Stimulated activated CD4-positive, alpha-beta T cell treated with anti-CD3 and anti-CD28 coated beads, Interleukin-4, amount 100 ng/mL, for 24 hours (primary cell): ENCODE measurements at places on chromosomes 16 and 17.

DNA sequence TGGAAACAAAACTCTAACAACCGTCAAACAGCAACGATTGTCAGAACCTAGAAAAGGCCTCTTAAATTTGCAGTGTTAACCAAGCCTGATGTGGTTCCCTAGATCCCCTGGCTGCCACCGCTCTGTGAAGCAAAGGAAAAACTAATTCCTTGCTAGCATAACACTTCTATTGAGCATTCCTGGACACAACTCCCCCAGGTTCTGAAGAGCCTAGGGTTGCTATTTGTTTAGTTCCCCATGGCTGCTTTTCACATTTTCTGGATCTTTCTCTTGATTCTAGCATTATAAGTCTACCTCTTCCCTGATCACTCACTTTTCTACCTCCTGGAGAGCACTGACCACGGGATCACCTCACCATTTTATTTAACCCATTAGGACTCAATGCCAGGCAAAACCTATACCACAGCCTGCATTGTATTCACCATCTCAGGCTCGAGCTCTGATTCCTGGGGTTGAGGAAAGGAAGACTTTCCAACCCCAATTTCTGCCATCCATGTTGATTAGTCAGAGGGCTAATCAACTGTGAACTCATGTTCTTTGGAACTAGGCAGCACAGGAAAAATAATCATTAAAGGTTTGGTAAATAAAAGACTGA, 692 bp upstream of the KCNJ16 start:
- DNase-seq = no peak

DNA sequence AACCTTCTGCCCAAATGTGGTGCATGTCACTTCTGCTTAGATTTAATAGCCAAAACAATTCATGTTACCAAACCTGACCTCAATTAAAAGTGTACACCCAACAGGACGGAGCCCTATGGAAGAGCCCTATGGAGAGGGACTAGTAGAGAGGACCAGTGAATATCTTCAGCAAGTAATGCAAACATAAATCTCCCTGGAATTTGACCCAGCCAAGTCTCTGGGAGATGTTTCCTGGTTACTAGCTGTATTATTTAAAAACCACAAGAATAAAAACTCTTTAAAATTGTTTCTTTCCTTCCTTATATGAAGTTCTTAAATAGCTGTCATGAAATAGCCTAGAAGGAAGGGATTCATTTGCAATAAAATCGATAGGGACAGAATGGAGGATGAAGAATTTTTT, 255.8 kb downstream of the CDH11 start:
- no peak for DNase-seq

- DNase-seq = no peak
Measured at GRCh38 chr17:78442648-78443218, 64.3 kb downstream of the PGS1 start.

DNA sequence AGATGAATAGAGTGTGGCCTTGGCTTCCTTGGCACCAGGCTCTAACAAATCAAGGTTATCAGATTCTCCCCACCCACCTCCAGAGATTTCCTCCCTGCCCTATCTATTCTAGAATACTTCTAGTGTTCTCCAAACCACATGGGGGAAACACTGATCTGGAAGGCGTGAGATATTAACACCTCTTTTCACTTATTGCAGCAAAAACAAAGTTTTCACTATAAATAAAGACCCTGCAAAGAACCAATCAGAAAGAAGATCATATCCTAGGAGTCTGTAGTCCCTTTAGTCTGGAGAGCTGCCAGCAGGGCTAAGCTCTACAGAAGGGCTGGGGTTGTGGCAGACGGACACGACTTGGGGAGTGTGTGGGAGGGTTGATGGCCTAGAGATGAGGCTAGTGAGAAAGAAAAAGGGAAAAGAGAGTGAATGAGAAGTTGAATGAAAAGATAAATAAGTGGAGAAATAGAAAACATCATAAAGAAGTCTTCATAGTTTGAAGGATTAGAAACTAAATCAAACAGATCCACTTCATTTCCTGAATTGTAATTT, 8.6 kb upstream of the SKAP1 start:
- no peak for DNase-seq

DNA sequence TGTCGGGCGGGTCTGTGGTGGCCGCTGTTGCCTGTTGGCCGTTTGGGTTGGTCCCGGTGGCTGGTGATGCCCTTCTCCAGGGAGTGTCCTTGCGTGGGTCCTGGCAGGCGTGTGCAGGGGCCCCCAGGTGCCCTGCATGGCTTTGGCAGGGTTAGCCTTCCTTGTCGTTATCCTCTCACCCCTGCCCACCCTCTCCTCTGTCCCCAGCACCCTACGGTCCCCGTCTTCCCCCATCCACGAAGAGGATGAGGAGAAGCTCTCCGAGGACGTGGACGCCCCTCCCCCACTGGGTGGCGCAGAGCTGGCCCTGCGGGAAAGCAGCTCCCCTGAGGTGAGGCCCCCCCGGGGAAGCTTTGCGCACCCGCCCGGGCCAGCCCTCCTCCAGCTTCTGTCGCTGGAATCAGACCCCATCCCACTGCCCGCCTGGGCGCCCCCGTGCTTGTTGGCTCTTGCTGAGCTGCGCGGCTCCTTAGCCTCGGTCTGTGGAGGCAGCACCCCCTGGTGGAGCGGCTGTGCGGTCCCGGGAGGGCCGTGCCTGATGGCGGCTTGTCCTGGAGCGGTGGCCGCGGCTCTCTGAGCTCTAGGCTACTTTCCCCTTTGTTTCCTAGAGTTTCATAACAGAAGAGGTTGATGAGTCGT, 10.6 kb upstream of the NUDT16L1 start:
- peak; percentile 39 for DNase-seq

DNA sequence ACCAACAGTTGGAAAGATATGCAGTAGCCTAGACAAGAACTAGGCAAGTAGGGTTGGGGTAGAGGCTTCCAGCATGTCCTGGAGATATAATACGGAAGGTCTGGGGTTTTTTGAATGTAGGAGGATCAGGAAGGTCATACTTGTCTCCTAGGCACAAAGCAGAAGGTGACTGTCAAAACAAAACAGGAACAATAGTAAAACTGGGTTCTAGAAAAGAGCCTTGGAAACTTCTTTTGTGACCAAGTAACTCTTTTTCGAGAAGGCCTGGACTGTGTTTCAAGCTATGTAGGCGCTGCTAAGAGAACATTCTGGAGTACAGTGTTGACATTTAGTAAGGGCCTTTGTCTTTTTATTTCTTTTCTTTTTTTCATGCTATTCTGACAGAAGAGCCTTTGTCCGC, 26.9 kb upstream of the TENT4B start:
- no peak for DNase-seq

GRCh38 chr17:76404976-76405563, 20.7 kb downstream of the SPHK1 start:
- DNase-seq = no peak
